Keratinocyte (primary cell): ENCODE measurements at places on chromosomes 13 and 19.

- no peak for DNase-seq
These were observed 53.9 kb upstream of the AMER2 start for GRCh38 chr13:25225970-25226369.

DNA sequence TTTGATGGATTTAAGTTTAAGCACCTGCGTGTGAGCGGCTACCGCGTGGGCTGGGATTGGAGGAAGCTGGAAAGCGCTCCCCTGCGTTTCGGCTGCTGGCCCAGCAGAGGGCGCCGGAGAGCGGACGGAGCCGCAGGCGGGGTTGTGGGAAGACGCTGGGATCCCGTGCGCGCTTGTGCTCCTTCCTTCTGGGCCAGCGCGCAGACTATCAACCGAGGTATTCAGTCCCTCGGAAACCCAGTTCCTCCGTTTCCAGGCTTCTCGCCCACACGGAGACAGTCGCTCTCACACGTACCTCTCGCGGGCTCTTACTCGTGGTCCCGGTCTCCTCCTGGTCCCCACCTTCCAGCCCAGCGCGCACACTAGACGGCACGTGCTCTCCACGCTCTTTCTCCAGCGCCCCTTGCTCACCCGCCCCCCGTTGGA, 28.8 kb downstream of the EPN1 start:
- no peak for DNase-seq

GRCh38 chr13:102852556-102852955, 6.7 kb downstream of the ERCC5 start:
- DNase-seq = no peak

- no peak for DNase-seq
These were observed 156.9 kb downstream of the SIPA1L3 start for GRCh38 chr19:38063928-38064327.

GRCh38 chr13:98541191-98541590, 35.7 kb downstream of the STK24 start:
- DNase-seq = no peak

GRCh38 chr13:39875111-39875987, 219.9 kb downstream of the COG6 start:
- no peak for DNase-seq

- no peak for DNase-seq
These were observed 32.9 kb upstream of the KCTD15 start for GRCh38 chr19:33763633-33764371.

- no peak for DNase-seq
These were observed 999.4 kb downstream of the UQCRFS1 start for GRCh38 chr19:28213470-28214082.

GRCh38 chr19:37809366-37809765, 30.0 kb upstream of the ZNF573 start:
- DNase-seq = no peak

- DNase-seq = peak; percentile 55
These were observed 2.9 kb downstream of the CEBPG start for GRCh38 chr19:33376423-33376822.

- DNase-seq = peak; percentile 33
These were observed 71.5 kb upstream of the GJB6 start for GRCh38 chr13:20303636-20304035.

DNA sequence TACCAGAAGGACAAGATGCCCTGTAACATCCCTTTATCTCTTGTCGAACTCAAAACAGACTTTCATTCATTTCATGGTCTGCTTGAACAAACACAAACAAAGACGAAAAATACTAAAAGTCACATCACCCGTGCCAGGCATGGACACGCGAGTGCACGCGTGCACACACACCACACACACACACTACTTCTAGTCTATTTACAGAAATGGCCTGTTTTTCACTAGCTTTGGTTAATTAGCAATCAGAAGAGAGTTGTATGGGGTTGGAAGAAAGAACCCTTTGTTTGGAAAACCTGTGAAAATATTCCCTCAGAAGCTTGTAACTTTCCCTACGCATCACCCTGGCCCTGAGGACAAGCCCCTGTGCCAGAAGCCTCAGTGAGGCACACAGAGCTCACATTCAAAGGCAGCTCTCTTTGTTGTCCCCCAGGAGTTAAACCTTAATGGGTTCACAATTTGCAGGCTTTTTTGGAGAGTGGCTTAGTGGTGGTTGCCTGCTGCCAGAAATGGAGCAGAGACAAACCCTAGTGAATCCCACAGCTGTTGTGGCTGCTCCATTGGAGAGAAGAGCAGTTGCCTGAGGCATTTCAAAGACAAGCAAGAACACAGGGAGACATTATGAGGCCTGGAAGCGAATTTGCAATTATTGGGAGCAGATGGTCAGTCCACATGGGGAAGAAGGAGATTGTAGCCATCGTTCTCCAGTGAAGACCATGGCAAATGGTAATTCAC, 55.9 kb downstream of the STARD13 start:
- no peak for DNase-seq

DNA sequence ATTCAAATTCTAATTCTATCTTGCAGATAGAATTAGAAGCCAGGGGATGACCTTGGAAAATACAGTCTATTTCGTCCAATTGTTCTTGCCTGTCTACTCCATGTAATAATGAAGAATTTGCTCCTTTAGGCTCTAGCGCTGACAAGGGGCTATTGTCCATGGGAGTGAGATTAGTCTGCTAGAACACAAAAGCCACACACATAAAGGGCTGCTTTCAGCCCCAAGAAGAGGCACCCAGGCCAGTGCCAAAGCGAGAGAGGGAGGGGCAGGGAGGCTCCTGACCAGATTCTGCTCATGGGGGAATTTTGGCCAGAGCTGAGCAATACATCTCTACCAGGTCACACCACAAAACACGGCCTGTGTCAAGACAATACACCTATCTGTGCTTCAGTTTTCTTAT, 1306.9 kb downstream of the UQCRFS1 start:
- no peak for DNase-seq
